ENCODE measurements at places on chromosomes 5 and 9.

DNA sequence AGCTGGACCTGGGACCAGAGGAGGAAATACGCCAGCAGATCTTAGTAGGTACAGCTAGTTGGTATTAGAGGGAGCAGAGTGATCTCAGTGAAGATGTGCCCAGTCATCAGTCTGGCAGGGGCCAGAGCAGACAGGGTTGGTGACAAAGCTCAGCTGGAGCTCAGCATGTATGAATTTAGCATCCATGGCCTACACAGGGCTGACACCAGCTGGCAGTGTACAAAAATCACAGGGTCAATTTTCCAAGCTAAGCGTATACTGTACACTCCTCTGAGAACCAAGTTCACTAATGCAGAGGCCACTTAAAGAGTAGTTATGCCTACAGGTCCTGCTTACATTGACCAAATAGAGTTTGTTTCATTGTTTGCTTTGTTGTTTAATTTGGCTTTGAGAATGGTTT lies 146.6 kb downstream of the SLC24A2 start:
- DNase-seq, result peak; percentile 65

- DNase-seq, result peak; percentile 45
Measured at GRCh38 chr9:33852216-33852826, 35.4 kb downstream of the UBE2R2 start.

DNA sequence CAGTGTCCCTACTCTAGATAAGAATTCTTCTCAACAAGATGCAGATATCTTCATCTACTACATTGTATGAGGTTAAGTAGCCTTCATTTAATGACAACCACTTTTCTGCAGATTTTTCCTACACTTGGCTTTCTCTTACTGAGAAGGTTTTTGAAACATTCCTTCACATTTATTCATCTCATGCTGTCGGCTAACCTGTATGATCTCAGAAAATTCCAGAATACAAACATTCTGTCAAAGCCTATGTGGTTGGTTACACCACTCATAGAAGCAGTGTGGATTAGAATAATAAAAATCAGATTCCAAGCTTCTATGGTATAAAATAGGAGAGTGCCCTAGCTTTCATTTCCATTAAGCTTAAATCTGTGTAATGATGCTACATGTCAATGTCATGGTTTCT lies 39.4 kb upstream of the ERCC6L2 start:
- no peak for DNase-seq

DNA sequence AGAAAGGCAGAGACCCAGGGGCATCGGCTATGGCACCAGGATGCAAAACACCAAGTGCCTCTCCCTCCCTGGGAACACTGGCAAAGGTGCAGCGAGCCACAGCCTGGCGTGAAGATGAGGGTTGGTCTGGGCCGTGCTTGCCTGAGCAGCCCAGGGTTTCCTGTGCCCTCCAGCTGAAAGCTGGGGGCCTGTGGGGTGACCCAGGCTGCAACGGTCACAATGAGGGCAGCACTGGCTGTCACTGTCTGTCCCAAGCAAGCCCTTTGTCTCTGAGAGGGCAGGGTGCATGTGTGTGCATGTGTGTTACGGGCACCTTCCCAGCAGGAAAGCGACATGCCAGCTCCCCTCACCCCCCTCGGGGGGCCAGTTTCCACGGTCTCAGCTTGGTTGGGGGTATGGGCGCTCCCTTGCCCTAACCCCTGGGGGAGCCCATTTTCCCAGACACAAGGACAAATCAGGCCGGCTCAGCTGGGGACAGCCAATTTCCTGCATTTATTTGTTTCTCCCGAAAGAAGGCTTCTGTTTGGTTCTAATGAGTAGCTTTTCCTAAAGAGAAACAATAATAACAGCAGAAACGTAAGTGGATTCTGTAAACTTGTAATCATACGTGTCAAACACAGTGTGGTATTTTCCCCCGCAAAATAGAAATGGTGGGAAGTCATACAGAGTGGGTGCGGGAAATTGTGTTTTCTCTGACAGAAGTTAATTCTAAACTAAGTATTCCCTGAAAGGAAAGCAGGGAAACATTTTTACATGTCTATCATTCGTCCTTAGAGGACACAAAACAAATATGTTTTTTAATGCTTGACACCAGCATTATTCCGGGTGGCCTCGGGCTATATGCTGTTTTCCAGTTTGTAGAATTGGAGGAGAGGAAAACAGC lies 21.3 kb downstream of the MRPL36 start:
- no peak for DNase-seq

GRCh38 chr9:38414040-38414723 lies 10.1 kb downstream of the IGFBPL1 start:
- DNase-seq, result no peak

- DNase-seq, result no peak
Measured at GRCh38 chr9:134555094-134555650, 86.4 kb upstream of the COL5A1 start.

DNA sequence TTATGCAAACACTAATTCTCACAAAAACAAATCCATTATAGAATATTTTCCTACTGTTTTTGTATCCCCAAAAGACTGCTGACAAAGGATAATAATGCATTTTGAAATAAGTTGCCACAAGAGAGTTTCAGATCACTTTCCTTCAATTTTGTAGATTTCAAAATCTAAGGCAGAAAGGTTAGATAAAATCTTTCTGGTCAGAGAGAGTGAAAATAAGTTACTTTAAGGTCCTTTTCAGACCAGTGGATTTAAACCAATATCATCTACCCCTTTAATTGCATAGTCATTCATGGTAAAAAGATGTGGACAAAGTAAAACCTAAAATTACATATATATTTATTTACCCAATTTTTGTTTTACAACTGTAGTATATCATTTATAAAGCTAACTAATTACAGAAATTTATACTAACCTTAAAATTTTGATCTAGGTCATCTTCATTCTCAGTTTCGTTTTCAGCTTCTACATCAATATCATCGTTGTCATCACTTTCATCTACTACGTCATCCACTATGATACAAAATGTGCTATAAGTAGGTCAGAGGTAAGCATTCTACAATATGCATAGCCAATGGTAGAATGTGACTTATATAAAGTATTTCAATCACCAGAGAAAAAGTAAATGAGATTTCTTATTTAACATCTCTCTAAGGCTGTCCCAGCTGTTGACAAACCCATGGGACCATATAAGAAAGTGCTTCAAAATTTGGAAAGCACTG lies 95.7 kb downstream of the AGTPBP1 start:
- DNase-seq, result no peak

DNA sequence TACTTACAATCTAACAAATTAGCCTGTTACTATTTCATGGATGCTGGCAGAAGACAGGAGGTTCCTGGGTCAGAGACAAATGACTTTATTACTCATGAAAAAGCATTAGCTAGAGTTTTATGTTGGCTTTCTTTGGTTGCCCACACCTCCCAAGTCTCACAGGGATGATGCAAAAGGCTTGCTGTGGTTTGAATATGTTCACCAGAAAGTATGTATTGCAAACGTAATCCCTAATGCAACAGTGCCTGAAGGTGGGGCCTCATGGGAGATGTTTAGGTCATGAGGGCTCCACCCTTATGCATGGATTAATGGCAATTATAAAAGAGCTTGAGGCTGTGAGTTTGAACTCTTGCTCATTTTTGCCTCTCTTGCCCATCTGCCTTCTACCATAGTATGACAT lies 28.5 kb downstream of the DPYSL3 start:
- DNase-seq, result no peak

DNA sequence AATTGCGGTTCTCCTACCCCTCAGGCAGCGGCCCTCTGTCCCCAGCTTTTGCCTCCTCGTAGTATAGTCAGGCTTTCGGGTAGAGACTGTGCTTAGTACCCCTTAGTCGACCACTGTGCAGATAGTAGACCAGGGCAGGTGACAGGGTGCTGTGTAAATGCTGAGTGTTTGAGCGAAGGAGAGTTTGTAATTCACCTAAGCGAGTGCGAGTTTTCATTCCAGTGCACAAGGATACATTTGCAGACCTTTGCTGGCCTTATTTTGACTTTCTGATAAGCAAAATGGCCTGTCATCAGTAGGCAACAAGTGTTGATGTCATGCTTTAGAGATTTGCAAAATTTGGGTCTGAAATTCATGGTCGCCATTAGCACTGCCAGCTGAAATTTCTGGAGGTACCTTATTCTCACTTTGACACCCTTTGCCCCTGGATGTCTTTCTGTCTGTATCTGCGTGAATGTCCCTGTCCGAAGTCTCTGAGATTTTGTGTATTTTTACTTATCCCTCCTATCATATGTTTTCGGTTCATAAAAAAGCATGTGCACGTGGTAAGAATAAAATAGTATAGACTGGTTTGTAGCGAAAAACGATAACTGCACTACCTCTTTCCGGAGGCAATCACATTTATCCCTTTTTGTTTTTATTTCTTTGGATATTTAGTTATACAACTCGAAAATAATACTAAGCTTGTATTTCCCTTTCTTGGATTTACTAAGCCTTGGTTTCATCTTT lies 1.9 kb downstream of the LMNB1 start:
- DNase-seq, result no peak

GRCh38 chr9:108913391-108913790 lies 20.5 kb downstream of the ELP1 start:
- DNase-seq, result no peak
